ENCODE measurements at places on chromosomes 13 and 19. TPM values are rescaled to one million over a fixed set of nuclear protein-coding genes. Genes with fewer than 3 reads are reported as not detected.

DNA sequence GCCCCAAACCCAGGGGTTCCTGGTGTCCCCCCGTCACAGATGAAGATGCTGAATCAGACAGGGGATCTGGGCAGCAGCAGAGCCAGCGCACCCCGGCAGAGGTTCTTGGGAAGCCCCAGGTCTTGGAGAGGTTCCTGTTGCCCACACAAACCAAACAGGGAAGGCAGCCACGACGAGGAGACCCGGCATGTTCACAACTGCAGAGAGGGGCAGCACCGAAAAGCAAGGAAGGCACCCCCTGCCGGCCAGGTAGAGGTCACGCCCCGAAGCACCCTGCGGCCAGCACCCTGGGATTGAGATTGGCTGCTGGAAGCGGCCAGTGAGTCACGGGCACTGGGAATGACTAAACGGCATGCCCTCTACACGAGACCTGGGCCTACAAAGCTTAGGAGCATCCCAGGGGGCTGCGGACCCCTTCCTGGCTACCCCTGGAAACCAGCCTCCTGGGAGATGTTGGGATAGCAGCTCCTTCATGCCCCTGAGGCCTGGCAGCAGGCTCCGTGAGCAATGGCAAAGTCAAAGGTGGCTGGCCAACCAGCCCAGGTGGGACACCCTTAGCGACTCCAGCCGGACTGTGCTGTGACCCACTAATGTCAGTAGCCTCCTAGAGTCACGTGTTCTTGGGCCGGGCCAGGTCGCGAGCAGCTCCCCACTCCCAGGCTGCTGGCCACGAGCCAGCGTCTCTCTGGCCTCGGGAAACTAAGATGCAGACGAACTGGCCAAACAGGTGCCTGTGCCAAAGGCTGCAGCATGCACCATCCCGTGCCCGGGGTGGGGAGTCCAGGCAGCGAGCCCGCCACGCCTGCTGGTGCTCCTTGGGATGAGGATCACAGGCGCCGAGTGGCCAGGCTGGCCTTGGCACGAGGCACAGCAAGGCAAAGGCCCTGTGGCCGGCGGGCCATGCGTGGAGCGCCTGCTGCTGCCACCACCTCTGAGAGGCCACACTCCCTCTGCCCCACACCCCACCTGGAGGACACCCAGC, 43.2 kb downstream of the MLLT1 start:
- no peak for DNase-seq

- no peak for DNase-seq
Measured at GRCh38 chr13:73325723-73326558, 267.1 kb downstream of the KLF5 start.

GRCh38 chr13:32195713-32196112, 119.5 kb downstream of the ZAR1L start:
- DNase-seq, result no peak

DNA sequence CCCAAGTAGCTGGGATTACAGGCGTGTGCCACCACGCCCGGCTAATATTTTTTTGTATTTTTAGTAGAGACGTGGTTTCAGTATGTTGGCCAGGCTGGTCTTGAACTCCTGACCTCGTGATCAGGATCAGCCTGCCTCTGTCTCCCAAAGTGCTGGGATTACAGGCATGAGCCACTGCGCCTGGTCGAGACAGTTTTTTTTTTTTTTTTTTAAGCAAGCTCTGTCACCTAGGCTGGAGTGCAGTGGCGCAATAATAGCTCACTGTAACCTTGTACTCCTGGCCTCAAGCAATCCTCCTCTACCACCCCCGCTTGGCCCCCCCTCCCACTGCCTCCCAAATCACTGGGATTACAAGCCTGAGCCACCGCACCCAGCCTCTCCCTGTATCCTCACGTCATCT, 6.4 kb upstream of the MAP2K7 start:
- DNase-seq, result no peak

- no peak for DNase-seq
Measured at GRCh38 chr13:21883713-21884112, 212.8 kb downstream of the FGF9 start.

DNA sequence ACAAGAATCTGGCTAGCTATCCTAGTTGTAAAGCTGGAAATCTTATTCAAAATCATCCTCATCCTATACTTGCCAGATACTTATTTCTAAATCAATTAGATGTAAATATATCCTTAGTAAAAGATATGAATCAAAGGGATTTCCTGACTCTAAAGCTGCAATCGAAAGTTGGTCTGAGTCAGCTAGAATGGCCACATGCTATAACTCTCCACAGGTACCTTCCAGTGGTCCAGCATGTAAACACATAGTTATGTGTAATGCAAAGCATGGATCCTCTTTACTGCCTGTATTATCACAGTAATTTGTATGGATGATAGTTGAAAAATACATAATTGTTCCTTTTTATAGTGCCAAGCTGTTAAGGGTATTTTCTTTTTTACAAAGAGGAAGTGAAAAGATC, 27.4 kb downstream of the SLITRK6 start:
- DNase-seq, result no peak

- DNase-seq, result peak; percentile 79
Measured at GRCh38 chr19:7658219-7658686, 10.6 kb upstream of the RETN start.

DNA sequence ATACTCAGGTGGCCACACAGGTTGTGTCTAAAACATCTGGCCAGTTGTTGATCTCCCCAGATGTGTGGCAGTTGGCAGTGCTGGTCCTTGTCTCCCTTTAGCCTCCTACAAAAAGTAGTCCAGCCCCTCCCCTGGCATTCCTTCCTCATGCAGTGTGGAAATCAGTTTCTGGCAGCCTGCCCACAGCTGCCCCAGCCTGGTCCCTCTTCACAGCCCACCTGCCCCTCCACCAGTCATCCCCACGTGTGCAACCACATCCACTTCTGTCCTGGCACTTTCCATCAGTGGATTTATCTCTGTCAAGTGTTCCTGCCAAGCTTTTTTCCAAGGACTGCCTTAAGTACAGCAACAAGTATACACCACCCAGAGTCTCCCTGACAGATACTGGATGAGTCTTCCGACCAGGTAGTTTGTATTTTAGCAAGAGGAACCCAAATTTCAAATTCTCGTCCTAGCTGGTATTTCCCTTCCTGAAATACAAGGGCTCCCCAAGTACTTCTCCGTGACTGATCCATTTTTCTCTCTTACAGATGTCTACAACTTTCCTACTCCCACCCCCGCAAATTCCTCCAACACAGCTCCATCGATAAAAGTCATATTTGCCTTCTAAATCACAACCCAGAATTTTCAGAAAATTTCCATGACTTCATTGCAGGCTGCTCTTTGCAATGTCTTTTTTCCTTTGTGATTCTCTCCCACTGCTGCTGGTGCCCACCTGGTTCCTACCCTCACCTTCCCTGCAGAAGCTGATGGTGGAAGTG, 313.5 kb downstream of the FOXO1 start:
- no peak for DNase-seq

DNA sequence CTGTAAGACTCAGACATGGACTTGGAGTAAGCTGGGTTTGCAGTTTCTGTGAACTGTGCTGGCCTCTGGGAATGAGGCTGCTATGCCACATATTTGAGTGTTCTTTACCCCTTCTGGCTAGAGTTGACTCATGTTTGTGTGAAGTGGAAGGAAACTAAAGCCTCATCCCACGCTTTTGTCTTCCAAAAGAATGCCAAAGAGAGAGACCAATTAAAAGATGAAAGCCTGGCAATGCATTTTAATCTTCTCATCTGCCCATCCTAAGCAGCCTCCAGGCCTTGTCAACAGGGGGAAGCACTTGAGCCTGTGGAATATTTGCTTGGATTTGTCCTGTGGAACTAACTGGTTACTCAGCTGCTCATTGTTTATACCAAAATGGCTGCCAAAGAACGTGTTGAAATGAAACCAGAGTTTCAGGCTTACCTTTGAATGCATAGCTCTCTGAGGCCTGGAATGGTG, 49.1 kb downstream of the LMO7 start:
- DNase-seq, result no peak

DNA sequence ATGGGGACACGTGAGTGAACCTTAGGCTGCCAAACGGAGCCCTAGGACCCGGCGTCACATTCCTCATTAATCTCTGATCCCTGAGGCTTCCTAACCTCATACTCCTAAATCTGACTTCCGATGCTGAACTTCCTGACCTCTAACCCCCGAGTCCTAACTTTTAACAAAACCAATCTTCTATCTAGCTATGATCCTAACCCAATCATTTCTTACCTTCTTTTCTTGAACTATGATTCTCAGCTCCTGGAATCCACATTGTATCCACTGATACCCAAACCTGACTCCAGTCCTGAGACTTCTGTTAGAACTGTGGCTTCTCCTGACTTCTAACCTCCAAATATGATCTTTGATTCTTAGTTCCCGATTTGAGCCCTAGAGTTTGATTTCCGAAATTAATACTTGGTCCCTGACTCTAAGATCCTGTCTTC, 447 bp downstream of the NFKBIB start:
- DNase-seq, result no peak

DNA sequence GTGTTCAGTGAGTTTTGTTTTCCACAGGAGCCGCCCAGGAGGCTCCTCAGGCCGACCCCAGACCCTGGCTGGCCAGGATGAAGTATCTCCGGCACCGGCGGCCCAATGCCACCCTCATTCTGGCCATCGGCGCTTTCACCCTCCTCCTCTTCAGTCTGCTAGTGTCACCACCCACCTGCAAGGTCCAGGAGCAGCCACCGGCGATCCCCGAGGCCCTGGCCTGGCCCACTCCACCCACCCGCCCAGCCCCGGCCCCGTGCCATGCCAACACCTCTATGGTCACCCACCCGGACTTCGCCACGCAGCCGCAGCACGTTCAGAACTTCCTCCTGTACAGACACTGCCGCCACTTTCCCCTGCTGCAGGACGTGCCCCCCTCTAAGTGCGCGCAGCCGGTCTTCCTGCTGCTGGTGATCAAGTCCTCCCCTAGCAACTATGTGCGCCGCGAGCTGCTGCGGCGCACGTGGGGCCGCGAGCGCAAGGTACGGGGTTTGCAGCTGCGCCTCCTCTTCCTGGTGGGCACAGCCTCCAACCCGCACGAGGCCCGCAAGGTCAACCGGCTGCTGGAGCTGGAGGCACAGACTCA, 12.9 kb downstream of the B3GNT3 start:
- DNase-seq, result no peak

DNA sequence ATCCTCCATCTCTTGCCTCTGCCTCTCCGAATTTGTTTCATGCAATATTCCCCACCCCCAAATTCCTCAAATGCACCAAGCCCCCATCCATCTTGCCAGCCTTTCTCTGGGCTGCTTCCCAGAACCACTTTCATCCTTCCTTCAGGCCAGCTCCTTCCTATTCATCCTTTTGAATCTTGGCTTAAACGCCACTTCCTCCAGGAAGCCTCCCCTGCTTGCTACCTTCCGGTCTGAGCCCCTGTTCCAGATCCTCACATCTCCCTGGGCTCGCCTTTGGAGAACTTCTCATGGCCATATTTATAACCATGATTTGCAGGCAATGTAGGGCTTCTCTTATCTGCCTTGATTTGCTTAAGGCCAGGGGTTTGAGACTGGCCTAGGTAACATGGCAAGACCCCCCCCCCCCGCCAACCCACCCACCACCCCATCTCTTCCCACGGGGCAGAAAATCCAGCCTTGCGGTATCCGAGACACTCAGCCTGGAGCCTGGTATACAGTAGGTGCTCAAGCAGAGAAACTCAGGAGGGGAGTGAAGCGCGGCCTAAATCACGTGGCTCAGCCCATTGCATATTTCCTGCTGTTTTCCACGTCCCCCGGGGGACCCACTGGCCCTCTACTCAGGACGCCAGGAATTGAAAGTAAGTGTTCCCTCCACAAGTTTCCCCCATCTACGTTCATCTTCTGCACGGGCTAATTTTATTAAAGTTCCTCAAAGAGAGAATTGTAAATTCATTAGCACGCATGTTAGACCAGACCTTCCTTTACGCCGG, 151.9 kb downstream of the PTPRS start:
- no peak for DNase-seq

DNA sequence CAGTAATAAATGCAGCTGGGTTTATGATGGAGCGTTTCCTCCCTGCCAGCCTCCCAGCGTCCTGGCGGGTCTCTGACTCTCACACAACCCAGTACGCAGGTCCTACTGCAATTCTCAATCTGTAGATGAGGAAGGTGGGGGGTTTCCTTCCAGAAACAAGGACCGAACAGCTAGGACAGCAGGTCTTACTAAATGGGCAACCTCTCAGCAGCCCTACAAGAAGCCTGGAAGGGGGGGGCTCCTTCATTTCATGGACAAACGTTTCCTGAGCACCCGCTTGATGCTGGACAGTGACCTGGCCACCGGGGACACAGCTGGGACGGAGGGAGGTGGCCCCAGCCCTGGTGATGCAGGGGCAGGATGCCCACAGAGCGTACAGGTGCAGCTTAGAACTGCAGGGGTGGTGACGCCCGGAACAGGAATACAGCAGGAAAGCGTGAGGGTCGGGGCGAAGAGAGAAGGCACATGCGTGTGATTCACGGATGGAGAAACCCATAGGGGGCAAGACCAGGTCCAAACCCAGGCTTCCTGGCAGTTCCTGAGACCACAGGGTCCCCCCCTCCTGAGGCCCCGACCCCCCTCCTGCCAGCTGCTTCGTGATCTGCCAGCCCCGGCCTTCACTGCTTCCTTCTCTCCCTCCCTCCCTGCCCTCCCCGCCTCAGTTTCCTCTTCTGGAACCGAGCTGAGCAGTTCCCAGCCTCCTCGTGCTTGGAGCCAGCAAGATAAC, 732 bp upstream of the C2CD4C start:
- no peak for DNase-seq

DNA sequence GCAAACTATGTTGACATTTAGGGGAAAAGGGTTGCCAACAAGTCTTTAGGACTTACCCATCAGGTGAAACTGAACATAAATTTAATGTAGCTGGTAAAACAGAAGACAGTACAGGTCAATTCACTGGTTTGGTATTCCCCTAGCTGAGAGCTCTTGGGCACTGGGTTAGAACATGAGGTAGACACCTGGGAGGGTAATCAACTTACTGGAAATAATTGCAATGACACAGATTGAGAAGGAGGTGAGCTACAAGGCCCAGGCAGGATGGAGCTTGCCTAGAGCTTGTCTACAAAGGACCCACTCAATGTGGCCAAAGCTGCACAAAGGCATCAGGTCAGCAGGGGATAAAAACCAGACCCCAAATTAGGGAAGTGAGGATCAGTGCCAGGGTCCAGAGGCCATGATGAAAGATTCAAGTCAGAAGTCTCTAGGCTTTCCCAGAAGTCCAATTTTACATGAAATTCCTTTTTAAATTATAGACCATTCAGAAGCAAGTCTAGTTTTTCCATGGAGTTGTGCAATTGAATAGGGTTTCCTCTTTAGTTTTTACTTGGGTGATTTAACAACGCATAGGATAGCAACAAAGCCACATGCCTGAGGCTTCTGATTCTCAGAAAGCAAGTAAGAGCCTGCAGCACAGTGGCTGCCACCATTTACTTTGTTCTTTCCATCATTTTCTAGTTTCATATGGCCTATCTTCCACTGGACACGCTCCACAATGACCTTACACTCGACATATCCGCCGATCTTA, 194.0 kb downstream of the NDFIP2 start:
- DNase-seq, result no peak

GRCh38 chr13:24718192-24718965, 38.2 kb downstream of the ATP12A start:
- DNase-seq, result no peak

Gene SMIM44
- not detected for total RNA-seq

Gene MYBPC2
- 1.4 TPM for total RNA-seq

Gene PNMA8B
- not detected for total RNA-seq

Gene ZNF560
- 0.10 TPM for total RNA-seq

Data from GM12878 (cell line).